ENCODE measurements at places on chromosomes 16 and 17.

DNA sequence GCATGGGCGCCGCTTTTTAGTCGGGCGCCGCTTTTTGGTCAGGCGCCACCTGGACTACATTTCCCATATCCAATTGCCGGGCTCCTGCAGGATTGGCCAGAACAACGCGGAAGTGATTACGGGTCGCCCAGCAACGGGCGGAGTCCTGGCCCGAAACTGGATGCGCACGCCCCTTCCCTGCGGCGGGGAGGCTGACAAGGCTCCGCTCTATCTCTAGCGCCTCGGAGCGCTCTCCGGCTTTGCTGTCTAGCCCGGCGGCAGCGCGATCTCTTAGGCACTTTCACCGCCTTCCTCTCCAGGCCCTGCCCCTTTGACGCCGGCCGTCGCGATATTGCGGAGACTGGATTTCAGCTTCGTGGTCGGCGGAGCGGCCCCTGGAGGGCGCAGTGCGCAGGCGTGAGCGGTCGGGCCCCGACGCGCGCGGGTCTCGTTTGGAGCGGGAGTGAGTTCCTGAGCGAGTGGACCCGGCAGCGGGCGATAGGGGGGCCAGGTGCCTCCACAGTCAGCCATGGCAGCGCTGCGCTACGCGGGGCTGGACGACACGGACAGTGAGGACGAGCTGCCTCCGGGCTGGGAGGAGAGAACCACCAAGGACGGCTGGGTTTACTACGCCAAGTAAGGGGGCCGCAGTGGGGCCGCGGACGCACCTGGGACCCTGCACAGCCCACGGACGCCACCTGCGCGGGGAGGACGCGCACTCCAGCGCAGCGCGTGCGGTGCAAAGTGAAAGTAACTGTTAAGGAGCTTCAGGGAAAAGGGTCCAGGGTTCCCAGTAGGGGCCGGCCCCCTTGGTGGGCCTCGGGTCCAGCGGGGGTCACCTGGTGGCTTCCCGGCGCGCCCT lies at the start of gene WWOX:
TSS of gene WWOX (plus strand) at position 384 of the 841 bp plus-strand sequence.
- H3K27me3 ChIP-seq, result no peaks in the 10 kb centered on the region
- peaks cover 34% of the 10 kb centered on the region for H3K4me1 ChIP-seq
- peak within 1 kb of the TSS; percentile 94 for H3K4me3 ChIP-seq
- peaks cover 10% of the 10 kb centered on the region for H3K36me3 ChIP-seq
- H3K27ac ChIP-seq, result peak within 1 kb of the TSS; percentile 98
- DNase-seq, result peak; percentile 99

GRCh38 chr16:14650629-14651028 lies 17.9 kb downstream of the BFAR start:
- H3K27ac ChIP-seq, result peak overlapping the region; percentile 39
- peaks cover 88% of the 10 kb centered on the region for H3K36me3 ChIP-seq
- DNase-seq, result no peak
- H3K4me1 ChIP-seq, result peaks cover 5% of the 10 kb centered on the region
- no peak overlapping the region for H3K4me3 ChIP-seq
- H3K27me3 ChIP-seq, result no peaks in the 10 kb centered on the region

GRCh38 chr16:54930005-54930868 lies at the start of gene IRX5:
IRX5 (plus strand) TSS chr16:54930865; CDS start chr16:54931199, 334 bp downstream.
- H3K4me1 ChIP-seq, result peaks cover 21% of the 10 kb centered on the region
- peak within 1 kb of the TSS; percentile 88 for H3K4me3 ChIP-seq
- H3K27ac ChIP-seq, result peak within 1 kb of the TSS; percentile 97
- no peaks in the 10 kb centered on the region for H3K27me3 ChIP-seq

GRCh38 chr17:67891481-67892119 lies 66.3 kb downstream of the BPTF start:
- peaks cover 68% of the 10 kb centered on the region for H3K36me3 ChIP-seq
- no peak overlapping the region for H3K27ac ChIP-seq
- no peaks in the 10 kb centered on the region for H3K27me3 ChIP-seq
- H3K4me1 ChIP-seq, result peaks cover 5% of the 10 kb centered on the region
- no peak overlapping the region for H3K4me3 ChIP-seq

- H3K4me1 ChIP-seq, result peaks cover 11% of the 10 kb centered on the region
- H3K27me3 ChIP-seq, result no peaks in the 10 kb centered on the region
- H3K36me3 ChIP-seq, result peaks cover 70% of the 10 kb centered on the region
- H3K27ac ChIP-seq, result no peak overlapping the region
Measured at GRCh38 chr17:62057696-62058095, 7.4 kb downstream of the MED13 start.

- H3K36me3 ChIP-seq, result peaks cover under 1% of the 10 kb centered on the region
- no peak overlapping the region for H3K4me3 ChIP-seq
- H3K4me1 ChIP-seq, result no peaks in the 10 kb centered on the region
- no peaks in the 10 kb centered on the region for H3K27me3 ChIP-seq
- no peak for DNase-seq
Measured at GRCh38 chr16:60041671-60042070, 1307.6 kb upstream of the GOT2 start.

- H3K4me1 ChIP-seq, result no peaks in the 10 kb centered on the region
- no peak for DNase-seq
- H3K4me3 ChIP-seq, result no peak overlapping the region
Measured at GRCh38 chr17:75003957-75004355, 8.5 kb upstream of the MRPL58 start.

DNA sequence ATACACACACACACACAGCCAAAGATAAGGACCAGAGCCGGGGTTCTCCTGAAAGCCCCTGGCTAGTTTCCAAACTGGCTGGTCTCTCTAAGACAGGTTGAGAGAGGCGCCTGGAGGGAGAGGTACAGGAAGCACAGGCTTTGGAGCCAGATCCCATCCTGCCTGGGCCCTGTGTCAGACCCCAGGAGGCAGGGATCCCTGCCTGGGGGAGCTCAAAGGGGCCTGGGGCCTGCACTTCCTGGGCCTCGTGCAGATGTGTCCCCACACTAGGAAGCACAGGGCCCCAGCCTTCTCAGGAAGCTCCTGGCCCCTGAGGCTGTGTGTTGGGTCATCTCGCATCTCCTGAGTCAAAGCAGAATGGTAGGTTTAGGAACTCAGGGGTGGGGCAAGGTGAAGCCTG lies 16.0 kb downstream of the SLC5A10 start:
- H3K4me3 ChIP-seq, result no peak overlapping the region
- peaks cover 13% of the 10 kb centered on the region for H3K4me1 ChIP-seq
- H3K27me3 ChIP-seq, result no peaks in the 10 kb centered on the region
- H3K27ac ChIP-seq, result no peak overlapping the region
- DNase-seq, result peak; percentile 73
- H3K36me3 ChIP-seq, result peaks cover 32% of the 10 kb centered on the region

DNA sequence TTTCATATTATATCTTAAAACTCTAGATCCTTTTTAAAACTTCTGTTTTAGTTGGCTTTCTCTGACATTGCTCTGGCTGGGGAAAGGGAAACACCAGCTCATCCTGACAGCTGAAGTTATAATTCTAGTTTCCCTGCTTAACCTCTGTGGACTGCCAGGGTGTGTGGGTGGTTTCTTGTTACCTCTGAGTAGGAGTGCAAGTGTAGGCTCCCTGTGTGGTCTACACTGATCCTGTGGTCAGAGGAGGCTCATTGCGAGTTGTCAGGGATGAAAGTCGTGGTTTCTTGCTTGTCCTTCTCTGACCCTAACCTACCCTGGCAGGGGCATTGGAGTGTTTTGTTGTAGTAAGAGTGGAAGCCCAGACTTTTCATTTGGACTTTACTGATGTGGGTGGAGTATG lies 221.0 kb downstream of the UTP18 start:
- no peak overlapping the region for H3K27ac ChIP-seq
- no peak overlapping the region for H3K4me3 ChIP-seq
- no peaks in the 10 kb centered on the region for H3K4me1 ChIP-seq
- peaks cover 55% of the 10 kb centered on the region for H3K27me3 ChIP-seq
- DNase-seq, result no peak

GRCh38 chr16:9186061-9186460 lies 94.6 kb downstream of the HAPSTR1 start:
- no peaks in the 10 kb centered on the region for H3K27me3 ChIP-seq
- H3K36me3 ChIP-seq, result no peaks in the 10 kb centered on the region
- H3K4me1 ChIP-seq, result no peaks in the 10 kb centered on the region
- no peak overlapping the region for H3K27ac ChIP-seq
- H3K4me3 ChIP-seq, result no peak overlapping the region

DNA sequence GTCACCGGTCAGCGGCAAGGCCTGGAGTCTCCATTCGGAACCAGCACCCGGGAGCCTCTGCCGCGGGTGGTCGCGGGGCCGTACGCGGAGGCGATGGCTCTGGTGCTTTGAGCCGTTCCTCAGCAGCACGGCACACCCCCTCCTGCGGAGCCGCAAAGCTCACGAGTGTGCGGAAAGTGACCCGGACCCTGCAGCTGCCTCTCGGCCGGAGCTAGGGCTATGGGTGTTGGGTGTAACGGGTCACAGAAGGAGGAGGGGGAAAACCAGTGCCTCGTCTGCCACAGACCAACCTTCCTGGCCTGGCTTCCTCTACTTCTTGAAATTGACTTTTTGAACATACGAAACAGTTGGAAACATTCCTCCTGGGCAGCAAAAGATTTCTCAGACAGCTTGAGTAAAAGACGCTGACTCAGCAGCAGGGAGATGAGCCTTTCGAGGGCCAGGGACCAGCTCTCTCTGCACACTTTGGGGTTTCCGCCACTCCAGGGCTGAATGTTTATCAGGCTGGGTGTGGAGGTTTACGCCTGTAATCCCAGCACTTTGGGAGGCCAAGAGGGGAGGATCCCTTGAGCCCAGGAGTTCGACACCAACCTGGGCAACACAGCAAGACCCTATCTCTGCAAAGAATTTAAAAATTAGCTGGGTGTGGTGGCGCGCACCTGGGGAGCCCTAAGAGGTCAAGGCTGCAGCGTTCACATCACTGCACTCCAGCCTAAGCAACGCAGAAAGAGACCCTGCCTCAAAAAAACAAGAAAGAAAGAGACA lies 26.4 kb upstream of the PITPNA start:
- peaks cover 11% of the 10 kb centered on the region for H3K4me1 ChIP-seq
- H3K4me3 ChIP-seq, result no peak overlapping the region
- peak; percentile 46 for DNase-seq
- H3K27ac ChIP-seq, result no peak overlapping the region
- H3K27me3 ChIP-seq, result no peaks in the 10 kb centered on the region
- H3K36me3 ChIP-seq, result no peaks in the 10 kb centered on the region

DNA sequence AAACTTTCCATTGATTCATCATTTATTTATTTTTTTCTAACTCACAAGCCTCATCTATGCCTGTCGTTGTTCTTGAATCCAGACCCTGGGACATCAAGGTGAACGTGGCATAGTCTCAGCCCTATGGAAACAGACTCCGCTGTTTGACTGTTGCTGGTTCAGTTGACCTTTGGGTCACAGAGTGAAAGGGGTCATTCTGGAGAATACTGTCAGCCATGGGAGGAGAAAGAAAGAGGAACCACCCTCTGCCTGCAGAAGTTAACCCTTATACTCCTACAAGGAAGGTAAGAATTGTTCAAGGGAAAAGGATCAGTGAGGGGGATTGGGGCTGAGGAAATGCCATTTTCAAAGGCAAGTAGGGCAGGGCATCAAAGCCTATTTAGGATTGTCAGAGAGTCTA lies 387.6 kb upstream of the MAF start:
- H3K27me3 ChIP-seq, result no peaks in the 10 kb centered on the region
- no peak overlapping the region for H3K27ac ChIP-seq
- no peaks in the 10 kb centered on the region for H3K36me3 ChIP-seq
- H3K4me1 ChIP-seq, result no peaks in the 10 kb centered on the region
